Mesothelial cell of epicardium (in vitro differentiated cells): ENCODE measurements at places on chromosomes 12 and 14. TPM values are rescaled to one million over a fixed set of nuclear protein-coding genes. Genes with fewer than 3 reads are reported as not detected.

GRCh38 chr12:49698619-49699545 lies 8.3 kb downstream of the FMNL3 start:
- no peak for DNase-seq

DNA sequence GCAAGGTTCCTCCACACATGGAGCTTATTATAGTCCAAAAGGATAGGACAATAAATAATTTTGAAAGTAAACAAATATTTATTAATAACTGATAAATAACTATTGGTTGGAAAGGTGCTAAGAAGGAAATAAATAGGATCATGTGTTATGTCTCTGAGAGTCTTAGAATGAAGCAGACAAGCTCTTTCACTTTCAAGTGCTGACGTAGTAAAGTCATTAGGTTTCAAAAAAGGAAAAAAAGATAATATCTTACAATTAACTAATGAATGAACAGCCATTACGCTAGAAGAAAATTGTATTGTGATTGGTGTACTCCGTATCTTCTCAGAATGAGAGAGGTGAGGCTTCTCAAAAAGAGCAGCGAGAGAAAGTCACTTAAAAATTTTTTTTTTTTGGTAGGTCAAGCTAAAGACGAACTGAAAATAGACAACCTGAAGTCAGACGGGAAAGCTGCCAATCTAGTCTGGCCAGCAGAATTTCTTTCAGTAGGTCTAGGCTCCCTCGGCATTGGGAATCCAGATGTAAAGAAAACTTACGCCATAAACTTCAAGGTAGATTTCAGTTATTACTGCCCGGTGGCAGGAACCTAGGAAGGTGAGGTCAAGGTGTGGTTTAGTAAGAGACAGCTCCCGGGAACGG lies 583 bp upstream of the LEMD3 start:
- DNase-seq = no peak

- no peak for DNase-seq
These were observed 1.1 kb downstream of the DIP2B start for GRCh38 chr12:50505675-50506530.

DNA sequence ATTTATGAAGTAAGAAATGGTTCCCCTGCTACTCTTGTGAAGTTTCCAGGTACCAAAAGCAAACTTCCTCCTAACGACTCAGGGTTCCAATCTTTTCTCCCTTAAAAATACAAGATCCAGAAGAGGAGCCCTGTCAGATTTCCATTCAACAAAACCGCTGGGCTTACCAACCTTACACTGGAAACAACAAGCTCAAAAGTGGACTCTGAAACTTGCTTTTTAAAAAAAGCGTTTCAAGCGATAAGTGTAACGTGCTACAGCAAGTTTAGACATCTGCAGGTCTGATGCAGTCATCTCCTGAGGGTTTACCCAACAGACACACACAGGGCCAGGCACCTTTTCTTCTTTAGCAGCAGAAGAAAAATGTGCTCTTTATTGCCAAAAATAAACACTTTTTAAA lies 6.9 kb upstream of the CREBL2 start:
- DNase-seq = no peak

DNA sequence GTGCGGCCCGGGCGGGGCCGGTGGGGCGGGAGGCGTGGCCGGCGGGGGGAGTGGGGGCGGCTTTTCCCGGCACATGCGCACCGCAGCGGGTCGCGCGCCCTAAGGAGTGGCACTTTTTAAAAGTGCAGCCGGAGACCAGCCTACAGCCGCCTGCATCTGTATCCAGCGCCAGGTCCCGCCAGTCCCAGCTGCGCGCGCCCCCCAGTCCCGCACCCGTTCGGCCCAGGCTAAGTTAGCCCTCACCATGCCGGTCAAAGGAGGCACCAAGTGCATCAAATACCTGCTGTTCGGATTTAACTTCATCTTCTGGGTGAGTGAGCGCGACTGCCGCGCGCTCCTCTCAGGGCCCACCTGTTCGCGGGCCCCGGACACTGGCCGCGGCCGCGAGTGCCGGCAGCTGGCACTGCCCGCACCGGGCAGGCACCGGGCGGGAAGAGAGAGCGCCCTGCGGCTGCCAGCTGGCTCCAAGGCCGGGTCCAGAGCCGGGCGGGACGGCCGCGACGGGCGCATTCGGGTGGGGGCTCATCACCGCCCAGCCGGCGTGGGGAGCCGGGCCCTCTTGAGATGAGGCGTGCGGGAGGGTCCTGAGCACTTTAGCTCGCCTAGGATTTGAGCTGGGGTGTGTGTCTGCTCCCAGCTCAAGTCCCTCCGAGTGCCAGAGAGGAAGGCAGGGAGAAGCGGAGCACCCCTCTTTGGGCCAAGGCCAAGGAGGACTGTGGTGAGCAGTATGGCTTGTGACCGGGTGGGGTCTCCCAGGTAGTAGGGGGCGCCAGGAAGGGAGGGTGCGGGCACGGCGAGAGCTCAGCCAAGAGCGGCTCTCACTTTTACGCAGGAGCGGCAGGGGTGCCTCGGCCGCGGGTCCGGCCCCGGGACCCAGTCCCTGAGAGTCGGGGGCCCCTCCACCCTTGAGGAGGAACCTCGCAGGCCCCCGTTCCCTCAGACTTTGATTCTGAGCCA lies at the start of gene CD9:
TSS of gene CD9 (plus strand) at position 145 of the 957 bp plus-strand sequence. CDS start at position 245, 100 bp downstream.
- no peak for DNase-seq

GRCh38 chr12:69338120-69338859 lies 9.9 kb upstream of the LYZ start:
- no peak for DNase-seq

DNA sequence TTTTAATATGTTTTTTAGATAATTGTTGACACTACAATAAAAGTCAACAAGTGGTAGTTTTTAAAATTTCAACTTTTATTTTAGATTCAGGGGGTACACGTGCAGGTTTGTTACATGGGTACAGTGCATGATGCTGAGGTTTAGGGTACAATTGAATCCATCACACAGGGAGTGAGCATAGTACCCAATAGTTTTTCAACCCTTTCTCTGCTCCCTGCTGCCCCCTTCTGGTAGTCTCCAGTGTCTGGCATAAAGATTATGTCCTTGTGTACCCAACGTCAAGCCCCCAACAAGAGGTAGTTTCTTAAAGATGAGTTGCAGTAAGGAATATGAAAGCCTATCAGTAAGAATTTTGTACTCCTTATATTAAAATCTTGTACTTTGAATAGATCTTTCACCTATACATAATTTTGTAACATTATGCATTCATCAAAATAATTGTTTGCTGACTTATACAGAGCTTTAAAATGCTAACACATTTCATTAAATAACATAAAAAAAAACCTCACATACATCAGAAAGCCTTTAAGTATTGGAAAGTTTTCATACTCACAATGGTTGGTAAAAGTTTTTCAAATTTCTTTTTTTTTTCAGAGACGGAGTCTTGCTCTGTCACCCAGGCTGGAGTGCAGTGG lies 5.4 kb upstream of the RALGAPA1 start:
- DNase-seq = no peak

- no peak for DNase-seq
These were observed 51.4 kb downstream of the HMGA2 start for GRCh38 chr12:65875640-65876071.

DNA sequence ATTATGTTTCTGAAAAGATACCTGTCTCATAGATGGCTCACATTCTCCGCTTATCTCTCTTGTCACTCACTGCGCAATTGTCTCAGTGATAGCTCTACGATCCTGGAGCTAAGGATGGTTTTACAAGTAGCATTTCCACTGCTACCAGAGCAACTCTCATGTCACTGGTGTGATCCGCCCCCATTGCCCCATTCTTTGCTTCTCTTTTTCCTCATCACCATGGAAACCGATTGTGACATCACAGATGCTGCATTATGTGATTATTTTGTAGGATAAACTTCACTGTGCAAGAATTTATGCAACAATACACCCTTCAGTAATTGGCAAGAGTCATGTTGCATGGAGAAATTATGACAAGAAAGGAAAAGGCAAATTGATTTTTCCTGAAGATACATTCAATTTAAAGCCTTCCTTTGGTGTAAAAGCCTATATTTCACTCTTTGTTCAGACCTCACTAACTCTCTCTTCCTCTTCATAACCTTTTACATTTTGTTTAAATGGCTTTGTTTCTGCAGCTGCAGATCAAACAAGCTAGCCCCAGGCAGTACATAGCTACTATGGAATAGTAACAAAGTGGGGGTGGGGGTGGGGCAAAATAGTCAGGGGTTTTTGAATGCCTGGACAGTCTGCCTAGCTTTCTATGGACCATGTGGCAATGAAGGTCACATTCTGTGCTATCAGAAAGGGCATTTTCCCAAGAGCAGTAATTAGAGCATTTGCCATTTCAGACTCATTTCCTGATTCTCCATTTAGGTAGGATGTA lies 539.8 kb downstream of the NRXN3 start:
- no peak for DNase-seq

DNA sequence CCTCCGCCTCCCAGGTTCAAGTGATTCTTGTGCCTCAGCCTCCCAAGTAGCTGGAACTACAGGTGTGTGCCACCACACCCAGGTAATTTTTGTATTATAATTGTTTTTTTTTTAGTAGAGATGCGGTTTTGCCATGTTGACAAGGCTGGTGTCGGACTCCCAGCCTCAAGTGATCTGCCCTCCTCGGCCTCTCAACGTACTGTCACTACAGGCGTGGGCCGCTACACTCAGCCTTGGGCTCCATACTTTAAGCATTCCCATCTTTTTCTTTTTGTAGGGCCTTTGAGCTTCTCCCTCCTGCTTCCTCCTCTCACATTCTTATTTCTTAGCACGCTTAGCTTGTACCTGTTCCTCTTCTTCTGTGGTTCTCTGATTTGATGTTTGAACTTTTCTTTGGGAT lies 62.8 kb downstream of the SERPINA3 start:
- DNase-seq = no peak

- no peak for DNase-seq
These were observed 5.6 kb upstream of the HMGA2 start for GRCh38 chr12:65818454-65819382.

- peak; percentile 85 for DNase-seq
These were observed at the start of gene SUOX for GRCh38 chr12:55996715-55997534. TSS of gene SUOX (plus strand) at chr12:55997276. CDS start at chr12:56002222, 4,946 bp downstream.

- no peak for DNase-seq
These were observed 916.5 kb downstream of the AACS start for GRCh38 chr12:125981610-125982253.

DNA sequence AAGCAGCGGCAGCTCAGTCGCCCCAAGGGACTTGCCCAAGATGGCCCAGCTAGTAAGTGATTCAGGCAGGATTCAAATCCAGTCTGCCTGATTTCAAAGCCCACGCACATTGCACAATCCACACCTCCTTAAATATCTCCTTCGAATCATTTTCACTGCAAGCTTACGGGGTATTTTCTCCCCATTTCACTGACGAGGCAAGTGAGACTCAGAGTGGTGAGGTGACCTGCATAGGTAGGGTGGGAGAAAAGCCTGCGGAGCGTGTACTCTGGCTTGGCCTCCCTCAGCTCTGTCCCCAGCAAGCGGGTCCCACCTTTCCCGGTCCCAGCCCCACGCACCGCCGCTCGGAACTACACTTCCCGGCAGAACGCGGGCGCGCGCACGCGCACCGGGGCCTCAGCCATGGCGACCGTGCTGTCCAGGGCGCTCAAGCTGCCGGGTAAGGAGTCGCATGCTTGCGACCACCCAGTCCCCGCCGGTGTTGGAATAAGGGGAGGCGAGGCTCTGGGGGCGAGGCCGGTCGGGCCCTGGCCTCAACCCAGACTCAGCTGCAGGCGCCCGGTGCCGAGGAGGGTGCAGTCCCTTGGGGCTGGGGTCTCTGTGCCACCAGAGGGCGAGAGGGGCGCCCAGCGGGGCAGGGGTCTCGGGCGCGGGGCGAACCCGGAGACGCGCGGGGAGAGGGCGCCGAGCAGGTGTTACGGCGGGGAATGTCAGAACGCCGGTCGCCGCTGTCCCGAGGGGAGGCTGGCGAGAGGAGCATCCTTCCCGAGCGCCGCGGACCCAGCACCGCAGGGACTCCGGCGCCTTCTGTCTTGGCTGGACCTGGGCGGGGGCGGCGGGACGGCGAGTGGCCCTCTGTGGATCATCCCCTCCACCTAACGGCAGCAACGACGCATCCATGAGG lies at the start of gene FAM234B:
TSS of gene FAM234B (plus strand) at position 380 of the 904 bp plus-strand sequence. CDS start at position 403, 23 bp downstream.
- peak; percentile 68 for DNase-seq

GRCh38 chr14:100358396-100358795 lies 35.3 kb downstream of the SLC25A47 start:
- DNase-seq = no peak

DNA sequence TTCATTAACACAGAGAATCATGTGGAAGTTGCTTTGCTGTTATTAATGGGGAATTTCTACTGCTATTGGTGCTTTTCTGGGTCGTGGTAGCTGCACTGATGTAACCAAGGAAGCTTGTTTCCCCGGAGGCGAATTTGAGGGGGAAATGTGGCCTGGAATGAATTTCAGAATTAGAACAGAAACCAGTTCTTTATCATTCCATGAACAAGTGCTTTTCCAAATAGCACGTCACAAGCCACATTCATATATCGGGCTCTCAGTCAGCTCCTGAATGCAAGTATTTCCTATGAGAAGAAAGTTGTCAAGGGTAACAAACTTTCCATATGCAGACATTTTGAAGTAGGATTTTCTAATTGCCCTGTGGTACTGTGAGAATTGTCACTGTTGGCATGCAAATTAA lies 1353.2 kb downstream of the AACS start:
- DNase-seq = no peak

GRCh38 chr12:2893007-2893406 lies 2.3 kb downstream of the TULP3 start:
- DNase-seq = no peak

GRCh38 chr14:99191395-99192027 lies 80.5 kb downstream of the BCL11B start:
- no peak for DNase-seq

- no peak for DNase-seq
These were observed 34.4 kb downstream of the CDK17 start for GRCh38 chr12:96365604-96366380.

DNA sequence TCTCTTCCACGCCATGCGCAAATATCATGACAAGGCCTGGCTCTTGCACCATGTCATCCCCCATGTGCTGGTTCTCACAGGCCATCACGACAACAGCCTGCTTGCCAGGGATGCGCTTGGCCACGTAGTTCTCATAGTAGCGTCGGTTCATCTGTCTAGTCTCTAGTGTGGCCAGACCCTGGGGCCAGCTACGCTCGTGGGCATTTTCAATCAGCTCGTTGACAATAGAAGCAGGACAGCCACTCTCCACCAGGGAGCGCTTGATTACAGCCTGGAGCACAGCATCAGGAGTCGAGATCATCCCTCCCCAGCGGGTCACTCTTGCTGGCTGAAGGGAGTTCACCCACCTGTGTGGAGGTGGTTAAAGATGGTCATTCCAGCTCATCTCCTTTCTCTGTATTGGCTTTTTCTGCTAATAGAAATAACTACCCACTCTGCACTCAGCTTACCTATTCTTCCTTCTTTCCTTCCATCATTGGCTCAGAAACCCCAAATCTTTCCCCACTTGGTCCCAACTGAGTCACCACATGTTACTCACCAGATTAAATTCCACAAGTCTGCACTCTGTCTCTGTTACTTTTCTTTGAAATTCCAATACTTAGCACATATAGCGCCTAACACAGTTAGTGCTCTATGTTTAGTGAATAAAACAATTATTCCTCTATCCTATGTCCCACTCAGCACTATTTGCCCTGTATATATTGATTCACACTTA lies 15.1 kb downstream of the RNF41 start:
- DNase-seq = no peak

The FAR2 gene
- total RNA-seq = 7.0 to 7.4 TPM (median 7.2 TPM) in 3 replicates

The LRP1-AS gene
- not detected in 3 replicates for total RNA-seq

The TEX22 gene
- 3.5 to 4.8 TPM (median 4.5 TPM) in 3 replicates for total RNA-seq

The UNC79 gene
- 0.69 to 0.92 TPM (median 0.72 TPM) in 3 replicates for total RNA-seq

The KLRD1 gene
- total RNA-seq = 0.51 to 0.81 TPM (median 0.65 TPM) in 3 replicates

The NAA30 gene
- total RNA-seq = 19.2 TPM in 3 replicates

The SOAT2 gene
- 0.13 to 0.40 TPM (median 0.20 TPM) in 3 replicates for total RNA-seq

The CELA1 gene
- total RNA-seq = not detected in 3 replicates

The A2M gene
- total RNA-seq = 3.8 to 4.8 TPM (median 4.3 TPM) in 3 replicates

The HOXC5 gene
- 28.7 to 33.8 TPM (median 29.3 TPM) in 3 replicates for total RNA-seq

The GUCY2C gene
- total RNA-seq = 0.07 to 0.09 TPM (median 0.09 TPM) in 3 replicates

The CMA1 gene
- total RNA-seq = not detected in 3 replicates

The SLCO1B1 gene
- 0.09 to 0.11 TPM in 2 of 3 replicates, not detected in the other for total RNA-seq

The AGAP2 gene
- total RNA-seq = 2.0 to 2.8 TPM (median 2.2 TPM) in 3 replicates
